Stimulated activated CD8-positive, alpha-beta memory T cell treated with anti-CD3 and anti-CD28 coated beads, Interleukin-7, amount 100 ng/mL, for 48 hours (primary cell): ENCODE measurements at places on chromosomes 5 and 9.

DNA sequence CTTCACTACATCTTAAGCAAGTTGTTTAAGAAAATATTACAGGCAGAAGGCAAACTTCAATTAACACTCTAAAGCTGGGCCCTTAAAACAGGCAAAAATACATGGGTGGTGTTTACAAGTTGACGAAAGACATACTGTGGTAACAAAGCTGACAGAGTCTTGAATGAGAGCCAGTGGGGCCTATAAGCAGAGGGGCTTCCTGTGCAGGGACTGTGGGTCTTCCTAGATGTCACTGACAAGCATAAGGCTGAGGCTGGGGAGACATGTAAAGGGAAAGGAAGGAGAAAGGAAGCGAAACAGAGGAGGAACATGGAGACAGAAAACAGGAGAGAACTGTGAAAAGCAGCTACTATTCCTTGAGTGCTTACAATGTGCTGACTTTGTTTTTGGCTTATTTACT is 308.0 kb upstream of the RPS23 start:
- DNase-seq: no peak

DNA sequence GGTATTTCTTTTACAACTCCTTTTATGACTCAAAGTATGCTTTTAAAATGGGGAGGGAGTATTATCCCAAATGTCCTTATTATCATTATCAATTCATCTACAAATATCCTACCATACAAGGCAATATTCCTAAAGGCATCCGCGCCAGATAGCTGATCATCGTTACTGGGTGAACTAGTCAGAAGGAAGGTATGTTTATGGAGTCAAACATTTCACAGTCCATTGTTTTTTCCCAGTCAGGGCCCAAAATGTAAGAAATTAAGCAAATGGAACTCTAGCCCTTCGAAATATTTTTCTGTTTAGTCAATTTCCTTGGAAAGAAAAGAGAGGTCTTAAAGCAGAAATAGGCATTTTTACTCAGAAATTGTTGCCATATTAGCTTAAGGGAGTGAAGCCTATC is 188.5 kb upstream of the CCNG1 start:
- no peak for DNase-seq

GRCh38 chr9:2740616-2741015 is 23.3 kb downstream of the KCNV2 start:
- DNase-seq: no peak

DNA sequence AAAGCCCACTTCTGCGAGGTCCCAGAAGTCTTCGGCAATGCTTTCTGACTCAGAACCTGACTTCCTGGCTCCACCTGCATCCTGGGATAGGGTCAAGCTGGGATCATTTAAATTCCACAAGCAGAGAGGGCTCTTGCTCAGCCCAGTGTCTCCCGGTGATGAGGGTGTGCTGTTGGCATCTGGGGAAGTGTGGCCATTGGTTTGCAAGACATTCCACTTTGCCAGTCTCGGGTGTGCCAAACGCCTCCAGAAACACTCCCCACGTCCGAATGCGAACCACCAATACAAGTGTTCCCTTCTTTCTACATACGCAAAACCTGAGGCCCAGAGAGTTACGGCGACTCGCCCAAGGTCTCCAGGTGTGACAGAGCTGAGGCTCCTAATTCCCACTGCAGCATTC is 43.1 kb upstream of the FCN2 start:
- no peak for DNase-seq

- DNase-seq: no peak
Observed at GRCh38 chr9:23492126-23493002, 333.7 kb downstream of the ELAVL2 start.

- DNase-seq: no peak
Observed at GRCh38 chr9:70259512-70259802, 679 bp downstream of the SMC5 start.

- no peak for DNase-seq
Observed at GRCh38 chr9:116149844-116150243, 3.7 kb upstream of the PAPPA start.

- DNase-seq: no peak
Observed at GRCh38 chr5:78060421-78060820, 234.1 kb downstream of the AP3B1 start.

GRCh38 chr9:80937645-80938044 is 751.7 kb downstream of the TLE1 start:
- no peak for DNase-seq
